ENCODE measurements at places on chromosomes 12 and 14. TPM values are rescaled to one million over a fixed set of nuclear protein-coding genes. Genes with fewer than 3 reads are reported as not detected.

GRCh38 chr12:3216726-3217682 lies 139.8 kb downstream of the TSPAN9 start:
- peaks cover 5% of the 10 kb centered on the region for H3K36me3 ChIP-seq
- no peak for DNase-seq
- H3K4me1 ChIP-seq: no peaks in the 10 kb centered on the region
- no peak overlapping the region for H3K4me3 ChIP-seq

GRCh38 chr12:10075451-10075850 lies 23.3 kb downstream of the CLEC1A start:
- no peak overlapping the region for H3K27ac ChIP-seq
- no peak overlapping the region for H3K4me3 ChIP-seq
- no peaks in the 10 kb centered on the region for H3K4me1 ChIP-seq
- H3K27me3 ChIP-seq: no peaks in the 10 kb centered on the region
- no peaks in the 10 kb centered on the region for H3K36me3 ChIP-seq

GRCh38 chr14:68787092-68787992 lies 5.5 kb downstream of the ZFP36L1 start:
- H3K27me3 ChIP-seq: no peaks in the 10 kb centered on the region
- DNase-seq: no peak
- H3K27ac ChIP-seq: peak overlapping the region; percentile 90

- peaks cover 46% of the 10 kb centered on the region for H3K27me3 ChIP-seq
- no peak overlapping the region for H3K27ac ChIP-seq
- H3K36me3 ChIP-seq: no peaks in the 10 kb centered on the region
- H3K4me3 ChIP-seq: no peak overlapping the region
Observed at GRCh38 chr14:56903304-56903969, 93.2 kb upstream of the OTX2 start.

AVPR1A gene
- 0.98 TPM for total RNA-seq

- peaks cover 32% of the 10 kb centered on the region for H3K27me3 ChIP-seq
- H3K4me3 ChIP-seq: no peak overlapping the region
- no peak for DNase-seq
- no peak overlapping the region for H3K27ac ChIP-seq
Observed at GRCh38 chr14:33063521-33063920, 124.8 kb downstream of the NPAS3 start.

DNA sequence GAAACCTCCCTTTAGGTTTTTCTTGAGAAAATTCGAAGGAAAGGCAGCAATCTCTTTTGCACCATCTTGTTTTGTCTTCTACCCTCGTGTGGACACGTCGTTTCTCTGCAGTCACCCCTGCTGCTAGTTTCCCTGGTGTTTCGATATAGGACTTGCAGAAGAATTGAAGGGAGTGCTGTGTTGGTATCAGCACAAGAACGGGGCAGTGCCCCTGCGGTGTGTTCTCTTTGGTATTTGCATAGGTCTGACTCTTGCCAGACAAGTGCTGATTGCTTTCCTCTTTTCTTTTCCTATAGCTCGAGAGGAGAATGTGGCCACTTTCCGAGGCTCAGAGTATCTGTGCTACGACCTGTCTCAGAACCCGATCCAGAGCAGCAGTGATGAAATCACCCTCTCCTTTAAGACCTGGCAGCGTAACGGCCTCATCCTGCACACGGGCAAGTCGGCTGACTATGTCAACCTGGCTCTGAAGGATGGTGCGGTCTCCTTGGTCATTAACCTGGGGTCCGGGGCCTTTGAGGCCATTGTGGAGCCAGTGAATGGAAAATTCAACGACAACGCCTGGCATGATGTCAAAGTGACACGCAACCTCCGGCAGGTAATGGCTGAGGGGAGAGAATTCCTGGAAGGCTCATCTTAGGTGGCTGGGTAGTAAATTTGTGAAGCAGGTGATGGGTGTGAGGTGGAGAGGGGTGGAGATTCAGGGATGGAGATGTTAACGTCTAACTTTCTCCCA lies 474.8 kb downstream of the NRXN3 start:
- no peak for DNase-seq
- H3K4me3 ChIP-seq: no peak overlapping the region
- no peak overlapping the region for H3K27ac ChIP-seq
- H3K4me1 ChIP-seq: no peaks in the 10 kb centered on the region

- H3K27ac ChIP-seq: no peak overlapping the region
- H3K4me1 ChIP-seq: no peaks in the 10 kb centered on the region
- H3K27me3 ChIP-seq: no peaks in the 10 kb centered on the region
- no peaks in the 10 kb centered on the region for H3K36me3 ChIP-seq
- DNase-seq: no peak
Observed at GRCh38 chr14:102418169-102418852, 55.6 kb downstream of the TECPR2 start.

SCARB1 gene
- total RNA-seq: 51.6 TPM

ST8SIA1 gene
- not detected for total RNA-seq

GRCh38 chr12:19245666-19246065 lies 116.1 kb downstream of the PLEKHA5 start:
- H3K27ac ChIP-seq: no peak overlapping the region
- H3K27me3 ChIP-seq: no peaks in the 10 kb centered on the region
- no peaks in the 10 kb centered on the region for H3K36me3 ChIP-seq
- peaks cover 9% of the 10 kb centered on the region for H3K4me1 ChIP-seq
- no peak overlapping the region for H3K4me3 ChIP-seq
- DNase-seq: no peak

- no peaks in the 10 kb centered on the region for H3K27me3 ChIP-seq
- DNase-seq: no peak
- peaks cover 18% of the 10 kb centered on the region for H3K4me1 ChIP-seq
Observed at GRCh38 chr12:123580772-123581171, 3.6 kb upstream of the TMED2 start.

DNA sequence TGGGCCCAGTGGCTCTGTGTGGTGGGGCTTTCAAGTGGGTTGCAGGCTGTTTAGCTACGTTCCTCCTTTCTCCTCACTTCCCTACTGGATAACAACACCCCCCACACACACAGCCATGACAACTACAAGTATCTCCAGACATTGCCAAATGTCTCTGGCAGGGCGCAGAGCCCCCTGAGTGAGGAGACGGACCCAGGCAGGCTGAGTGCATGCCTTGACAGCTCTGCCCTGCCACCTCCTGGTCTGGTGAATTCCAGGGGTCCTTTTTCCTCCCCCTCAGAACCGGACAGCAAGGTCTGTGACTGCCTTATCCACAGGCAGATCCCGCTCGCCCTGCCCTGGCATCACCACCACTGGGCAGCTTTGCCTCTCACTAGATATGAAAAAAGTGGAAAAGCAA lies 276.5 kb downstream of the TMEM132C start:
- DNase-seq: no peak
- no peak overlapping the region for H3K4me3 ChIP-seq
- no peaks in the 10 kb centered on the region for H3K4me1 ChIP-seq
- H3K27me3 ChIP-seq: no peaks in the 10 kb centered on the region
- no peaks in the 10 kb centered on the region for H3K36me3 ChIP-seq
- H3K27ac ChIP-seq: no peak overlapping the region

GUCY2C gene
- not detected for total RNA-seq

DNA sequence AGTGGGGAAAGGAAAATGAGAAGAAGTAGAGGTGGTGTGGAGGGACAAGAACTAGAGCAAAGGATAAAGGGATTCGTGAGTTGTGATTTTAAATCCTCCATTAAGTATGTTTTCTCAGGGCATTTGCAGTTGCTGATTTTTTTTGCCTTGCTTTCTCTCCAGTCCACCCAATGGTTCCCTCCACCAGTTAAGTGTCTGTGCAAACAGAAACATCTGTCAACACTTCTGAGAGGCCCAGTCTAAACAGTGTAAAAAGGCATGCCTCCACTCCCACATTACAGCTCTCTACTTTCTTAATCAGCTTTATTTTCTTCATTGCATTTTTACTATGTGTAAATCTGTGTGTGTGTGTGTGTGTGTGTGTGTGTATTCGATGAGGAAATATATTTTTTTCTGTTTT lies 141.2 kb downstream of the PPFIA2 start:
- no peak overlapping the region for H3K27ac ChIP-seq
- H3K27me3 ChIP-seq: no peaks in the 10 kb centered on the region
- no peaks in the 10 kb centered on the region for H3K4me1 ChIP-seq
- no peak overlapping the region for H3K4me3 ChIP-seq
- no peak for DNase-seq

WSCD2 gene
- not detected for total RNA-seq

RTL1 gene
- 0.12 TPM for total RNA-seq

DNA sequence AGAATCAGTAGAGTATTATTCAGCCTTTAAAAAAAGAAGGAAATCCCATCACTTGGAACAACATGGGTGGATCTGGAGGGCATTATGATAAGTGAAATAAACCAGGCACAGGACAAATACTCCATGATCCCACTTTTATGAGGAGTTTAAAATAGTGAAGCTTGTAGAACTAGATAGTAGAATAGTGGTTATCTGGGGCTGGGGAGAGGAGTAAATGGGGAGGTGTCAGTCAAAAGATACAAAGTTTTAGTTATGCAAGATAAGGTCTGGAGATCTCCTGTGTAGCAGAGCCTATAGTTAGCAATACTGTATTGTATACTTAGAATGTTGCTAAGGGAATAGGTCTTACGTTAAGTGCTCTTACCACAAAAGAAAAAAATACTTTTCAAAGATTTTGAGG lies 64.9 kb downstream of the RIC8B start:
- no peak overlapping the region for H3K27ac ChIP-seq
- DNase-seq: no peak
- H3K4me1 ChIP-seq: peaks cover 16% of the 10 kb centered on the region
- no peaks in the 10 kb centered on the region for H3K27me3 ChIP-seq
- H3K4me3 ChIP-seq: no peak overlapping the region
- H3K36me3 ChIP-seq: peaks cover 5% of the 10 kb centered on the region

DNA sequence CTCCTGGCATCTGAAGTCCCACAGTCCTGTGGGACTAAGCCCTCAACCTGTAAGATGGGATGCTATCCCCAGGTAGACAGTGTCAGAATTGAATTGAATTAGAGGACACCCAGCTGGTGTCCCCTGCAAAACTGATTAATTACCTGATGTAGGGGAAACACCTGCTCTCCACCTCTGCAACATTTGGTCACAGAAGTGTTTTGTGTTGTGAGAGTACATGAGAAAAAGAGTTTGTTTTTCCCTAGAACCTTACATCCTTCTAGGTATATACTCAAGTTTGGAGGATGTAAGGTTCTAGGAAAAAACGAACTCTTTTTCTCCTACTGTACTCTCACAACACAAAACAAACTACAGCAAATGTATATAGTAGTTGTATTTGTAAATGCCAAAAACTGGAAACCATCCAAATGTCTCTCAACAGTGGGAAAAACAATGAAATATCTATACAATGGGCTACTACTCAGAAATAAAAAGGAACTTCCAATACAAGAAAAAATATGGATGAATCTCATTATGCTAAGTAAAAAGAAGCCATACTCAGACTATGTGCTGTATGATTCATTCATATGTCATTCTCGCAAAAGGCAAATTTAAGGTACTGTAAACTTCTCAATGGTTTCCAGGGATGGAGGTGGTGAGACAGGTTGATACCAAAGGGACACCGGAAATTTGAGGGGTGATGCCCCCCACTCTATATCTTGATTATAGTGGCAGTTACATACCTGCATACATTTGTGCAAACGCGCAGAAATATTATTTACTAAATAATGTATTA lies 160.7 kb downstream of the MED13L start:
- H3K27ac ChIP-seq: no peak overlapping the region
- DNase-seq: no peak
- peaks cover 4% of the 10 kb centered on the region for H3K36me3 ChIP-seq
- H3K27me3 ChIP-seq: no peaks in the 10 kb centered on the region

- no peaks in the 10 kb centered on the region for H3K36me3 ChIP-seq
- H3K4me3 ChIP-seq: no peak overlapping the region
- no peak overlapping the region for H3K27ac ChIP-seq
- no peaks in the 10 kb centered on the region for H3K27me3 ChIP-seq
- no peak for DNase-seq
Observed at GRCh38 chr12:128551266-128551665, 272.5 kb downstream of the SLC15A4 start.

CIROP gene
- total RNA-seq: not detected

GRCh38 chr12:96773031-96773430 lies 134.0 kb upstream of the NEDD1 start:
- no peaks in the 10 kb centered on the region for H3K27me3 ChIP-seq
- H3K36me3 ChIP-seq: no peaks in the 10 kb centered on the region
- H3K4me1 ChIP-seq: no peaks in the 10 kb centered on the region
- H3K27ac ChIP-seq: no peak overlapping the region
- no peak overlapping the region for H3K4me3 ChIP-seq

IQSEC3 gene
- total RNA-seq: not detected

- no peaks in the 10 kb centered on the region for H3K4me1 ChIP-seq
- no peaks in the 10 kb centered on the region for H3K36me3 ChIP-seq
- H3K4me3 ChIP-seq: no peak overlapping the region
- peak; percentile 70 for DNase-seq
- no peak overlapping the region for H3K27ac ChIP-seq
Observed at GRCh38 chr14:96584199-96584906, 82.2 kb downstream of the PAPOLA start.

GRCh38 chr12:110809149-110809548 lies 37.6 kb upstream of the CCDC63 start:
- no peaks in the 10 kb centered on the region for H3K4me1 ChIP-seq
- no peak overlapping the region for H3K27ac ChIP-seq
- H3K27me3 ChIP-seq: peaks cover 33% of the 10 kb centered on the region
- no peak for DNase-seq

DIO2 gene
- total RNA-seq: 0.38 TPM

GRCh38 chr12:96445691-96446583 lies 43.4 kb upstream of the CFAP54 start:
- H3K36me3 ChIP-seq: no peaks in the 10 kb centered on the region
- DNase-seq: peak; percentile 15
- peak overlapping the region; percentile 80 for H3K27ac ChIP-seq
- H3K4me3 ChIP-seq: no peak overlapping the region
- H3K27me3 ChIP-seq: no peaks in the 10 kb centered on the region

DNA sequence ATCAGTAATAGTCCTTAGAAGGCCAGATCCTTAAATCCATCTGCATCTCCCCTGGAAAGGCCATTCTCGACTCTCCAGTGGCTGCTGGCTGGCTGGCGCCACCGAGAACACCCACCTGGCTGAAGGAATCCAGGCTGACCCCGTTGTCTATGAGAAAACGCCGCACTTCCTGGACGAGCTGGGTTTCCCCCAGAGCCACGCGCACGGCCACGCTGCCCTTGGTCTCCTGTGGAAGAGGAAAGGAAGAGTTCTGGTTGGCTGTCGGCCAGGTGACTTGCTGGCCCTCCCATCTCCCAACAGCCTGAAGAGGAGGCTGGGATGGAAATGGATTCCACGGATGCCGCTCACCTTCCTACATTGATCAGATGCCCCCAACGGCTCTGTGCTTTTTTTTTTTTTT lies 23.9 kb downstream of the RBM19 start:
- no peak overlapping the region for H3K27ac ChIP-seq
- peaks cover 27% of the 10 kb centered on the region for H3K36me3 ChIP-seq
- H3K27me3 ChIP-seq: no peaks in the 10 kb centered on the region
- H3K4me1 ChIP-seq: no peaks in the 10 kb centered on the region

- no peak overlapping the region for H3K27ac ChIP-seq
- peaks cover 8% of the 10 kb centered on the region for H3K4me1 ChIP-seq
- no peak for DNase-seq
- H3K36me3 ChIP-seq: no peaks in the 10 kb centered on the region
- H3K4me3 ChIP-seq: no peak overlapping the region
Observed at GRCh38 chr12:1205512-1206060, 214.6 kb downstream of the ERC1 start.

All from Calu3 (cell line).